ENCODE measurements at places on chromosomes 6 and 20.

DNA sequence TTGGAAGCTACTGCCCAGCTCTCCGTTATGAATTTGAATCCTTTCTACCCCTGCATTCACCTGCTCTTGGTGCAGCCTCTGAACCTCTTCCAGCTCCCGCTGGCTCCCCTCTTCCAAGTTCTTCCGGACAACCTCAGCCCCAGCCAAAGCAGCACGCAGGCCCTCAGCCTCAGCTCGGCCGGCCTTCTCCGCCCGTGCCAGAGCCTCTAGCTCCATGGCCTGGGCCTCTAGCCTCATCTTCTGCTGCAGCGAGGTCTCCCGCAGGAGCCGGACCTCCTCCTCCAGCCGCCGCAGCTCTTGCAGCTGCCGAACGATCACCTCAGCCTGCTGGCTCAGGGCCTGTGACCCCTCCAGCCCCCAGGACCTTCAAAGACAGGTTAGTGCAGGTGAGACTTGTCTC lies 3.2 kb downstream of the CCHCR1 start:
- no peak for DNase-seq

GRCh38 chr6:44297063-44298038 lies 15.8 kb downstream of the AARS2 start:
- peak; percentile 47 for DNase-seq

GRCh38 chr20:24837781-24838450 lies 111.2 kb upstream of the CST7 start:
- no peak for DNase-seq

DNA sequence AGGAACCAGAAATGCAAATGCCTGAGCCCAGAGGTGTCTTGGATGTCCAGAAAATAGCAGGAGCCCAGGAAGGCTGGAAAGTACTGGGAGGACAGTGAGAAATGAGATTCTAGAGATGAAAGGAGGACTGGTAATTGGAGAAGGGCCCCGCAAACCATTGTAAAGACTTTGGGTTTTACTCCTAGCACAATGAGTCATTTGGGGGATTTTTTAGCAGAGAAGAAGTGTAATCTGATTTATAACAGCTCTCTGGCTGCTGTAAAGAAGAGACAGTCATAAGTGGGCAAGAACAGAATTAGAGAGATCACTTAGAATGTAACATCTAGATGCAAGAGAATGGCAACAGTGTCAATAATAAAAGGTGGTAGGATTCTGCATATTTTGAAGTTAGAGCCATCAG lies 40.2 kb downstream of the SLC35F1 start:
- DNase-seq, result no peak

DNA sequence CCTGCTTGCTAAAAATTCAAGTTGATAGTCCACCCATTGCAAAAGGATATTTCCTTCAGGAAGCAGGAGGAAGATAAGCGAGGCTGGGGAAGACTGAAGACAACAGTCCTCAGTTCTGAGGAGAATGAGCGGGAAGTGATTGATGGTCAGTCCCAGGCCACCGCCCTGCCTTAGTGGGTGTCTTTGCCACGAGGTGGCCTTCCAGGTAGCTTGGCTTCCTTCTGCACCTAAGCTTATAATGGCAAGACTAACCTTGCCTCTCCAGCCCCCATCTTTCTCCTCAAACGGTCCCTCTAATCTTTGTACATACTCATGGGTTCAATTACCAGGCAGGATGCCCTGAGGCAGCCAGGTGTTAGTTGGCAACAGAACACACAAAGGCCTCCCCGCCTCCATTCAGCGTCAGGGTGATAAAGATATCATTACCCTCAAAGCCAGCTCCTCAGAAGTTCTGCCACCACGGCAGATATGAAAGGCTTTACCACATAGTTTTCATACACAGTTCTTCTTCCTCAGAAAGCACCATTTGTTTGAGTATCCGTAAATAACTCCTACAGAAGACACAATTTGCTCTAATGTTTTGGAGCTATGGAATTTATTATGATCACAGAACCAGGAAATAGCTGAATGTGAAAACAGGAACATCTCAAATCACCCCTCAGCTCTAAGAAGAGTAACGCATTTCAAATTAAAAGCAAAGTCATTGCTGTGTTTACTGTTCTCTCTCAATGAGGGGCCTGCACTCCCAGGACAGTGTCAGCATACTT lies 249.4 kb downstream of the ATXN1 start:
- DNase-seq, result no peak

- no peak for DNase-seq
Measured at GRCh38 chr20:1835186-1836035, 59.8 kb upstream of the SIRPA start.

DNA sequence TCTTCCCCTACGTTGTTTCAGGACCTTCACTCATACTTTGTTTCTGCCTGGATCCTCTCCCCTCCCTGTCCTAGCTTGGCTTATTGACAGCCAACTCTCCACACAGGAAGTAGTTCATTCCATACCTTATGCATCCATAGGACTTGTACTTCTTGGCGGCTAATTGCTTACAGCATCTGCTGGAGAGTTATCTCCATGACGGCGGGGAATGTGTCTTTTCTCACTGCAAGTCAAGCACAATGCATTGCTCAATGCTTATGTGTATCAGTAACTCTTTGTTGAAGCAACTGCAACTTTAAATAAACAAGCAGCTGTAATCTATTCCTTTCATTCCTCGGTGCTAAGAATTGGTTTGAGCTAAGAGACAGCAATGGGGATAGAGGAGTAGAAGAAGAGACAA lies 551.3 kb upstream of the EPHA7 start:
- no peak for DNase-seq

GRCh38 chr6:74409447-74409846 lies 713.4 kb downstream of the CD109 start:
- no peak for DNase-seq

GRCh38 chr20:5781798-5782750 lies 31.9 kb downstream of the SHLD1 start:
- DNase-seq, result no peak

GRCh38 chr20:54323227-54323734 lies 115.4 kb downstream of the PFDN4 start:
- DNase-seq, result no peak

- no peak for DNase-seq
Measured at GRCh38 chr6:26501482-26501986, 1.4 kb downstream of the BTN1A1 start.

- DNase-seq, result no peak
Measured at GRCh38 chr20:14882846-14883245, 545.4 kb upstream of the FLRT3 start.

GRCh38 chr6:170235391-170236125 lies 55.3 kb downstream of the DLL1 start:
- DNase-seq, result no peak

- no peak for DNase-seq
Measured at GRCh38 chr20:18978311-18978710, 164.7 kb downstream of the SCP2D1 start.

DNA sequence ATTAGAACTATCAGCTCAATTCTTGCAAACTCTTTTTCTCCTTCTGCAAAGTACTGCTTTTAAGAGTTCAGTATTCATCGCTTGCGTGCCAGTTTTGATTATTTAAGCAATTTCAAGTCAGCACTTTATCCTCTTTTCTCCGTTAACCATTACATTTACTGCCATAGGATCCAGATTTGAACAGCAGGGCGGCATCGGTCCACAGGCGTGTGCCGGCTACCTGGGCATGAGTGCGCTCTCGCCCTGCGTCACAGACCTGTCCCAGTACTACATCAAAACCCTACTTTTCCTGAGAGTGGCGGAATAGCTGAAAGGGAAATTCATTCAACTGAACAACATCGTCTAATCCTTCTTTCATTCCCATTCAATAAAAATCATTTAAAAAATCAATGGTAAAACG lies 53.4 kb downstream of the MYLK4 start:
- DNase-seq, result no peak

DNA sequence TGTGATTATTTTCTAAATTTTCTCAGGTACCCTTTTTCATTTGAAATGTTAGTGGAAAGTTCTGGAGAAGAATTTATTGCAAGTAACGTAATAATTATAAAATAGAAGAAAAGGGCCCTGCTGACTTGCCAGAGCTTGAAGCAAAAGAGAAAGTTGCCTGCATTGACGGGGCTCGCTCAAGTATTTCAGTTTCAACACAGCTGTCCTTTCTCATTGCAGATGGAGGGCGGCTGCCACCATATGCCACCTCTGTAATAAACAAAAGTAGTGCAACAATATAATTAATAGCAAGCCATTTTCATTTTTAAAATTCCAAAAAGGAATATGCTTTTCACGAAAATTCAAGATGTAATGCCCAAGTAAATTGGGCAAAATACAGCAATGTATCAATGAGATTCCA lies 246.2 kb downstream of the PACRG start:
- no peak for DNase-seq

- DNase-seq, result no peak
Measured at GRCh38 chr6:137702791-137703424, 164.2 kb upstream of the TNFAIP3 start.

DNA sequence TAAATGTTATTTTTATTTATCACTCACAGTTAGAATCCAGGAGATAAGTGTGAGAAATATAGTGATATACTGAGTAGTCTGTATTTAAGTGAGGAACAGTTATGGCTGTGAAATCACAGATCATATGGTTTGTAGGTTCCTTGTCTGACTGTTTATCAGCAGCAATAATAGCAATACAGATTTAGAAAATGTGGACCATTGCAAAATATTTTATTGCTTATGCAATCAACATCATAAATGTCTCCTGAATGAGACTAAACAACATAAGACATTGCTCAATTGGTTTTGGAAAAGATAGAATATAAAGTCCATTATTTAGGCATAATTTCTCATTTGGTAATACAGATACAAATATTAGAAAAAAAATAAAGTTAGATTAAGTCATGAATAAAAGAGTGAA lies 43.7 kb downstream of the CCDC170 start:
- DNase-seq, result no peak

DNA sequence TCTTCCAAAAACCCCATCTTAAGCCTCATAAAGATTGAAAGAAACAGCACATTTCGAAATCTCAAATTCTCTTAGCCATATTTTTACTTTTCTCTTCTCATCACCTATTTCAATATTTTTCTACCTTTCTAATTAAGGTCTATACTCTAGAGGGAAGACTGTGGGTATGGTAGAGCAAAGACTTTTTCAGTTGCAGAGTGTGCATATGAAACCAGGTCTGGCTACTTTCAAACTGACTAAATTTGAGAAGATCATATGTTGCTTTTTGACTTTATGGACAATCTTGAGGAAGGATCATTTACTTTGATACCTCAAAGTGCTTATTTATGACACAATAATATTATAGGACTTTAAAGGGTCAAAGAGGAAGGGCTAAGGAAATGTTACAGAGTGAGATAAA lies 20.7 kb downstream of the FILIP1 start:
- DNase-seq, result no peak

DNA sequence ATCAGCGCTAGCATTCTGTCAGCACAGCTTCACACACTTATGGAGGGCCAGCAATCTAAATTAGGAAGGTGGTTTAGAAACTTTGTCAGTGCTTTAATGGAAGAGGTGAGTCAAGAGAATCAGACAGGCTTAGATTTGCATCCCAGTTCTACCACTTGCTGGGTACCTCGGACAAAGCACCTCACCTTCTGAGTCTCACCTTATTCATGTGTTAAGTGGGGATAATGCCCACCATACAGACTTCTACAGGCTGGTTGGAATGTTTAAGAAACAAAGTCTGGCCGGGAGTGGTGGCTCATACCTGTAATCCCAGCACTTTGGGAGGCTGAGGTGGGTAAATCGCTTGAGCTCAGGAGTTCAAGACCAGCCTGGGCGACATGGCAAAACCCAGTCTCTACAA lies 12.2 kb upstream of the STK35 start:
- no peak for DNase-seq

GRCh38 chr6:13065581-13065980 lies 262.8 kb downstream of the TBC1D7 start:
- DNase-seq, result no peak

- DNase-seq, result no peak
Measured at GRCh38 chr20:52972965-52973819, 1.0 kb downstream of the TSHZ2 start.

DNA sequence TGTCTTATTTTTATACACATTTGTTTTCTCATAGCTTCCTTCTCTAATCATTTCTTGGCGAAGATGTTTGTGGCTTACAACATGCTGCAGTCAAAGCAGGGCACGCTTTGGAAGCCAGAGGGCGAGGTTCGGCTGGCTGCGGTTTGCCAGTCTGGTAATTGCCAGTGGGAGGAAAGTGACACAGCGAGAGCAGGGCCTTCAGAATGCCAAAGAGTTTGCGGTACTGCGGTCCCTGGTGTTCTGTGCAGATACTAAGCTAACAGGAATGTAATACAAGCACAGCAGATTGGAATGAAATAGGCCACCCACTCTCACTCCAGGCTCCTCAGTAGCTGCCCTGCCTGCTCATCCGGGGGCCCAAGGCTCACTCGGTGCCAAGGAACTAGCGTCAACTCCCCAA lies 58.7 kb upstream of the TGM3 start:
- no peak for DNase-seq

- DNase-seq, result no peak
Measured at GRCh38 chr6:156970595-156971112, 193.5 kb downstream of the ARID1B start.
